ENCODE measurements at places on chromosomes 12 and 14.

DNA sequence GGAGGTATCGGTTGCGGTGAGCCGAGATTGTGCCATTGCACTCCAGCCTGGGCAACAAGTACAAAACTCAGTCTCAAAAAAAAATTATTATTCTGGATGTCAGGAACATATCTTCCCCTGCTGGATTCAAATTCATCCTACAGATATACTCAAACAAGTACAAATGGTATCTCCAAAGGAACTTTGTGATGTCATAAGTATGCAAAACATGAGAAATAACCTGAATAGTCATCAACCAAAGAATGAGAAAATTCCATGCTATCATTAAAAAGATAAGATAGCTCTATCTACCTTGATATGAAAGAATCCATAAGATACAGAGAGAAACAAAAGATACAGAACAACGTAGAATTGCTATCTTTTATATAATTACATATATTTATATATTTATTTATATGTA lies 67.7 kb downstream of the EEA1 start:
- no peak for DNase-seq

DNA sequence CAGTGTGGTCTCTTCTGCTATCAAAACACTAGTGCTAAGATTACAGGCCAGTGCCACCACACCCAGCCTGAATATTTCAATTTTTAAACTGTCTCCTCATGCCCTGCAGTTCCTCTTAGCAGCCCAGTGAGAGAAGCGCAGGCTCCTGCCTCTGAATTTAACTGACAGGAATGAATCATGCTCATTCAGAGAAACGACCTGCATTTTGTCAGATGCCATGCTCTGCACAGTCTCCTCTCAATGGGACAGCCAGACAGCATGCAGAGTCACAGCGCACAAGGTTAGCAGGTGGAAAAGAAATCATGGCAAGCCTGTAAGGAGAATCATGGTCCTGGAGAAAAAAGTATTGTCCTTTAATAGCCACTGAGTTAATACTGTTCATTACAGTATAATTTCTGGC lies 691.0 kb upstream of the SEL1L start:
- DNase-seq = no peak

DNA sequence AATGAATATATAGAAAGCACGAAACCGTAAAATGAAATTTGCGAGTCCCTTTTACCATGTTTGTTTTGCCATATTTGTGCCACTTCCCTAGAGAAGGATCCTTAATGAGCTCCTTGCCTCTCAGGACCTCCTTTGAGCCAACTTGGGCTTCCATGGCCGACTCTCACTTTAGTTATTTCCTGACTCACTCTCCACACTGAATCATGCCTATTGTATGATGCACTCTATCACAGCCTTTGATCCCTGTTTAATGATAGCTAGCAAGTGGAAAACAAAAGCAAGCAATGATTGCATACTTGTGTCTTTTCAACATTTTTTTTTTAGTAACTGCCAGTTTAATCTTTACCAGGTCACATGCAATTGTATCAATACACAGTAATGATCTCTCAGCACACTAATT lies 153.2 kb downstream of the CCER1 start:
- no peak for DNase-seq

DNA sequence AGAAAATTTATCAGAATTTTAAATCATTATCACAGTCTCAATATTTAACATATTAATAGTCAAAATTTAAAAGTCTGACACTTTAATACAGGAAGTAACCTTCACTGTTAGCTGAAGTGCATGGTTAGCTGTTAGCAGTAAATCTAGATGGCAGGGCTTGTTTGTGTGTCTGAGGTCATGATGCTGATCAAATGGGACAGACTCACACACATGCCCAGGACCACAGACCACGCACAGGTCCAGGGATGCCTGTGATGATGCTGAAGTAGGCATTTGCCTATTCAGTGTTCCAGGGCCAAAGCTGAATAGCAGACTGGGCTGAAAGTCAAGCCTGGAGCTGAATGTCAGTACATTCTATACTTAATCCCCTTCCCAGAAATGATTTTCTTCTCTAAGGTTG lies 20.5 kb downstream of the FNTB start:
- DNase-seq = no peak

- DNase-seq = no peak
Observed at GRCh38 chr12:95470300-95470699, 3.7 kb upstream of the METAP2 start.

DNA sequence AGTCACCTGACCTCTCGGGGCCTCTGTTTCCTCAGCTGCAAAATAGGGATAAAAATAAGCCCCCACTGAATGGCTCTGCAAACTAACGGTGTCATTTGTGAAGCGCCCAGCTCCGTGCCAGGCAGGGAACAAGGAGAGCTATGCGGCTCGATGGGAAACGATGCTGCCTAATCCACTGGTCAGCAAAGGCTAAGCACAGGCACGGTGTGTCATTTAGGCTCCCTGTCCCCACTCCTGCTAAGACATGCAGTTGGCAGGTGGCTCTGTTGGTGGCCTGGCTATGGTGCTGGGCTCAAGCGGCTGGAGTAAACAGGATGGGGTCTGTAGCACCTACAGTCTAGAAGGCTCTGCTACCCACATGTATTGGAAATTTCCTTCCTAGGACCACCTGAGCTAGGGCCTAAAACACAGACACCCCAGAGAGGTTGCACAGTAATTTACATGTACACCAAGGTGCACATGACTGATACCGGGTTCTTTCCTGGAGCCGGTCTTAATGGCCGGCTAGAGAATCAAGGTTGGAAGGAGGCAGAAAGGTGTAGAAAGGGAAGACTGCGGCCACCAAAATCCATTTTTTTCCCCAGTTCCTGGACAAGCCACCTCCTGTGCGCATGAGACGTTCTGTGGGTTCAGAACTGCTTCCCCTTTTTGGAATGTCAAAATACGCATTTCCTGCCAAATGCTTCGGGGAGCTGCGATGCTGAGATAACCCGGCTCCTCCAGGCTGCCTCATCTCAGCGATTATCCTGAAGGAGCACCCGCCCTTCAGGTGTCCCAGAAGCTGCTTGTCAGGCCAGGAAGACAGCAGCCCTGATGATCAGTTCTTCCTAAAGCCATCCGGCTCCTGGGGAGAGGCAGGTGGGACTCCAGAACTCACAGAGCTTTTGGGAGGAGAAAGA lies 1.0 kb downstream of the CACNA2D4 start:
- DNase-seq = no peak

- DNase-seq = no peak
Observed at GRCh38 chr12:50111395-50111692, 692 bp upstream of the COX14 start.

GRCh38 chr14:94532447-94532846 lies 23.2 kb upstream of the SERPINA12 start:
- no peak for DNase-seq

DNA sequence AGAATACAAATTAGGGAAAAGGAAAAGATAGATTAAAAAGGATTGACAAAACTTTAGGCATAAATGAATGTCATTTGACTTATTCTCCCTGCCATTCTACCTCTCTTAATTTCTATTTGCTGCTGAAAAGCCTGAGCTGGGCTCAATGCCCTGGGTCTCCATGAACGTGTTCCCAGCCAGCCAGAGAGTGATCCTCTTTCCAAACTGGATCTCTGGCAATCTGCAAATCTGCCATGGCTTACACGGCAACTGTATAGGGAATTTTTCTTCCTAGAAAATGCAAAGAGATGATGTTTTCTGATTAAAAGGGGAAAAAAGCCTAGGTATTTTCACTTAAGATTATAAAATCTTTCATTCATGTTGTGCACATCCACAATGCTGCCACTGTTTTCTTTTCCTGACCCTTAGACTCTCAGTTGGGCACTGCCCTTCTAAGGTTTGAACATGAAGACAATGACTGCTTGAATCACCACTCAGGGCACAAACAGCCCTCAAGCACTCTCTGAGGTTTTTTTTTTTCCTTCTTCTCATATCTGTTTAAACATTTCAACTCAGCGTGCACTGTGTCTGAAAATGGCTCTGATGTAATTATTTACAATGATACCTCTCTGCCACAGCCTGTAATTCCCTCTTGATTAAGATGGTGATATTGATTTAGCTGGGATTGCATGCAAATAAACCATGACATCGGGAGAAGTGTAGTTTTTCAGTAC lies 60.3 kb downstream of the DACT1 start:
- DNase-seq = no peak

GRCh38 chr12:25876383-25877045 lies 82.0 kb upstream of the RASSF8 start:
- DNase-seq = no peak

DNA sequence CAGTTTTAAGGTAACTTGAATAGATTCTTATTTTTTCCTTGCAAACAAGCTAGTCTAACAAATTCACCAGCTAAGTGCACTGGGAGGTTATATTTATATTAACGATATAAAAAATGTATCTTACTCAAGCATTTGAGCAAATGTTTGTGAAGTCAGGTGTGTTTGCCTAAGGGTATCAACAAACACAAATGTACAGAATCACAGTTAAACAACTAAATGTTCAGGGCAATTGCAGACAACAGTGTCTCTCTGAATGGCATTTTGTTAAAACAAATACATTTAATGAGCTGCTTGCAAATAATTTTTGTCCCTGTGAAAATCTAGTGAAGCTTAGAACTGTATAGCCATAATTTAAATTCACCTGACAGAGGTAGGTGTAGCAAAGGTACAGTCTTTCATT lies 28.2 kb upstream of the FLRT2 start:
- no peak for DNase-seq

GRCh38 chr12:100974747-100975146 lies 180.2 kb downstream of the ANO4 start:
- no peak for DNase-seq

GRCh38 chr14:36317650-36318049 lies 2.8 kb downstream of the MBIP start:
- no peak for DNase-seq

DNA sequence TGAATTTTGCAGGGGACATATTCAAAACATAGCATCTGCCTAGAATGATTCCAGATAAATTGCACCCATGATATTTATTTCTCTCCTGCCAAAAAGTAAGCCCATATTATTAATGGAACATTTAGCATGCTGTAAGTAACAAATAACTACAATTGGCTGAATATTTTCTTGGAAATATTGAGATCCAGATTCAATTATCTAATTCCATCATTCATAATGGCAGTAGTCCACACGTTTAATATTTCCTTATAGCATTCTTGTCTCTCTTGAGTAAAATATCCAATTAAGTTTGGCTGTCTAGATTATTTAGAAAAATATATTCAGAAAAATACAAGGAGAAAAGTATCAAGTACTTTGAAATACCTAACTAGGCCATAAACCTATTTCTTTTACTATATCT lies 157.5 kb downstream of the FLRT2 start:
- DNase-seq = no peak

DNA sequence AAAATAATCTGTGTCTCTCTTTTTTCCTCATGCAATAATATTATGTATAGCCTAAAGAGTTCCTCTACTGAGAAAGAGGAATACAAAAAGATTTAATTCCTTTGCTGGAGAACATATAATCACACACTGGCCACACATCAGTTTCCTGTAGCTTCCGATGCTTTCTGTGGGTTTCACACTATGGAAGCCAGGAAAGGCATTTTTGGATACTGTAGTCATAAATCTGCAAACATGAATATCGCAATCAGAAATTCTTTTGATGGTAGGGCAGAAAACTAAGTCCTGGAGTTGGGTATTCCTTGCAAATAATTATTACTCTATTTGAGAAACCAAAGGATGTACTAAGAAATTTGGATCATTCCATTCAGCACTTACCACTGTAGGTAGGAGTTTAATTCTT lies 260.0 kb downstream of the ACSS3 start:
- no peak for DNase-seq

DNA sequence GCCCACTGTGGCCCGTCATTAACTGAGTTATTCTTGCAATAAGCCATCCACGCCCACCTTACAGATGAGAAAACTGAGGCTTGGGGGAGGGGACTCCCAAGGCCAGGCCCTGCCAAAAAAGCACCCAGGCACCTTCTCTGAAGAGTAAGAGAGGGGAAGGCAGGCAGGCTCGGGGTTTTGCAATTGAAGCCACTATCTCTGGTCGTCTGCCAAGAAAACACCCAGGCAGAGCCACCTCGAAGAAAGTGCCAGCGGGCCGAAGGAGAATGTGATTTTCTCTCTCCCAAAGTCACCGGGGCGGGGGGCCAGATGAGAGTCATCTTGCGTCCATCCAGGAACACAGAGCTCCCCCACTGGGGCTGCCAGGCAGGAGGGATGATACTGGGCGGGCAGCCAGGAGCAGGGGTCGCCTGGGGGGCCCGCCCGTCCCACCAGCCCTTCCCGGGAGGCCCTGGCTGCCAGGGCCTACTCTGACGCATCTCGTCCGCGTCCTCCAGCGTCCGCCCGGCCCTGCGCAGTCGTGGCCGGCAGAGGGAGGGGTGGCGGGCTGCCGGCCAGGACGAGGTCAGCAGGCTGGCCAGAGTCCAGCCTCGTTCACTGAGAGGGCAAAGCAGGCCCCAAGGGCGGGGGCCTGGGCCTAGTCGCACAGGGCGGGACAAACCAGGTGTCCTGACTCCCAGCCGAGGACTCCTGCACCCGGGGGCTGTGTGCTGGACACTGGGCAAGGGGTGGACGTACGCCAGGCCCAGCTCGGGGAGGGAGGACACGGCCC lies 74.3 kb downstream of the RFLNA start:
- no peak for DNase-seq

- no peak for DNase-seq
Observed at GRCh38 chr12:16605642-16606116, 283 bp downstream of the LMO3 start.

DNA sequence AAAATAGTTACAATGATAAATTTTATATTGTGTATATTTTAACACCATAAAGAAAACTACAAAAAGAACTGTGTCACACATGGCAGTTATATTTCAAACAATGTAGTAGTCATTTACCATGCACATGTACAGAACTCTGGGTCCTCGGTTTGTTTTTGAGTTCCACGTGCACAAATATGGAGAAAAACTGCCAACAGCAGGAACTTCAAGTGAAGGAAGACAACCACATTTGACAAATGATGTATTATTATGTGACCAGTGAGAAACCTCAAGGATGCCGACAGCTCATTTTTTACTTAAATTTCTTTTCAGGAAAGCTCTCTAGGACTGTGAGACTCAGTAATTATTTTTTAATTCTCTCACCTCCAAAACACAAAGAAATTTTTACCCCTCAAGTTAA lies 244.2 kb upstream of the USP15 start:
- no peak for DNase-seq

DNA sequence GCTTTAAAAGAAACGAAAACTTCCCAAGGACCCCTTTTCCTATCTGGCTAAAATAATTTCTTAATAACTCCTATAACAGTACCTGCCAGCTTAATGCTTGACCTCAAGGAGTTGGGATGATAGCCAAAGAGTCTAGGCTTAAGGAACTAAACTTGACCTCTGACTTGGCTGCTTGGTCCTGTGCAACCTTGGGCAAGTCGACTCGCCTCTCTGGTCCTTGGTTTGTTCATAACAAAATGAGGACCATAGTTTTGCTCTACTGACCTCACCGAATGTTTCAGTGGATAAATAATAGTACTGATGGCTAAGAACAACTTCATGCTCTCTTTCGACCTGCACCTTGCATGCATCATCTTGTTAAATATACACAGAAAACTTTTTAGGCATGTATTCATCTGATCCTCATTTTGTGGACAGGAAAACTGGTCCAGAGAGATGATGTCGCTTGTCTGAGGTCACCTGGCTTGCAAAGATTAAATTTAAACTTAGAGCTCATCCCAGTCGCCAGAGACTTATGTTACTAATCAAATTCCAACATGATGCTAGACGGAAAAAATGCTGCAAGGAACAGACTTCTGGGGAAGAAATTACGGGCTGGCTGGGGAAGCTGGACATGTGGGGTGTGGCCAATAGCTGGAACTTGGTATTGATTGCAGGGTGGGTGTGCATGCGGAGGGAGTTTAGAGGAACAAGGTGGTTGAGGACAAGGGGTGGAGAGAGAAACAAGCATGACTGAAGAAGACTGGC lies 38.0 kb upstream of the WSCD2 start:
- no peak for DNase-seq
